ENCODE measurements at places on chromosomes 7 and 10.

GRCh38 chr10:127374901-127375300, 174.2 kb upstream of the NPS start:
- DNase-seq = no peak

- no peak for DNase-seq
Measured at GRCh38 chr10:99938563-99938962, 71.2 kb downstream of the DNMBP start.

DNA sequence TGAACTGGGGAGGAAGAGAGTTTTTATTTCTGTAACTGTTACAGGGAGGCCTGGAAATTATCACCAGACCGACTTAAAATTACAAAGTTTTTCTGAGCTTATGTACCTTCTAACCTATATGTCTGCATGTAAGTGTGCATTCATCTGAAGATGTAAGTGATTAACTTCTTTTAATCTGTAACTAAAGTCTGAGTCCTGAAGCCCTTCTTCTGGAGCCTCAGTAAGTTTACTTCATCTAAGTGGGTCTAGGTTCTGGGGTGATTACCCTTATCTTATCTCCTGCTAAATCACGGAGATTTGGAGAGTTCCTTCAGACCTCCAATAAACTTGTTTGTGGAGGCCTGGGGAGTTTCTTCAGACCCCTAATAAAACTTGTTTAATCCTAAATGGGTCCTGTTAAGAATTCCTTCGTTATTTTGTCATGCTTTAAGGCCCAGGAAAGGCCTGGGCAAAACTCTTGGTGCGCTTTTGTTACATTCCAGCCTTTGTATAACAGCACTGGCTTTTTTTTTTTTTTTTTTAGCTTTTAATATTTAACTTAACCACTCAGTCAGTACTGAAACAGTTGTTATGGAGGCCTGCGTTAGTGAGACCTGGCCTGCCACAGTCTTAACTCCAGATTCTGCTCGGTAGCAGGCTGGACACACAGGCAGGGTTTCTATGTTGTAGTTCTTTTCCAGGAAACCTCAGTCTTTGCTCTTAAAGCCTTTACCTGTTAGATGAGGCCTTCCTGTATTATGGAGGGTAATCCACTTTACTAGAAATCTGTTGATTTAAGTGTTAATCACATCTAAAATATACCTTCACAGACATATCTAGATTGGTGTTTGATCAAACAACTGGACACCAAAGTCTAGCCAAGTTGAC, 33.0 kb downstream of the TPST1 start:
- DNase-seq = no peak

DNA sequence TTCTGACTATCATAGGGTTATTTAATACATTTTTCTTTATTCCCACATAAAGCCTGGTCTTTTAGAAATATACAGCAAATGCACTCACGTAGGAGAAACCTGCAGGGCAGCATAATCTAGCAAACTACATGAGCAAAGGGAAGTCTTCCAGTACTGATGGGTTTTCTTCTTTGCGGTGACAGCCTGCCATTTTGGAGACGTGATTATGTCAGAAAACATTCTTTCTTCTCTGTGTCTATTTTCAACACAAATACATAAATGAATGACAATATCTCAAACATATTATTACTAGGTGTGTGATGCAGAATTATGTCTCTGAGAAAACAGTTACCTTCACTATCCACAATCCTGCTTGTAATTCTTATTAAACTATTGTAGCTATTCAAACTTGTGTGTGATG, 425.0 kb downstream of the GPAM start:
- no peak for DNase-seq

- DNase-seq = no peak
Measured at GRCh38 chr7:17787257-17787656, 153.0 kb downstream of the SNX13 start.

DNA sequence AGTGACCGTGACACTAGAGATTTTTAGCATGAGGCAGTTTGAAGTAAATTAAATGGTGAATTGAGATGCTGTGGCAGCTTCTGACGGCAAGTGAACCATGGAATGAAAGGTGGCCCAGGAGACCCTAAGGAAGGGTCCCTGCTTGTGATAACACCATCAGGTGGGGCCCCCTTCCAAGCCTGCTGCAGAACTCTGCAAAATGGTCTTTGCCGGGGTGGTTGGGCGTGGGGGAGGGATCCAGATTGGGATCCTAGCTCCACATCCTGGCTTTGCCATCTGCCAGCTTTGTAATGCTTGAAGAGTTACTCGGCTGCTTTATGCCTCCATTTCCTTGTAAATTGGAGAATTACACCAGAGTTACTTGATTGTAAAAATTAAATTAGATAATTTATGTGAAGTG, 222.6 kb upstream of the NFE2L3 start:
- DNase-seq = no peak

DNA sequence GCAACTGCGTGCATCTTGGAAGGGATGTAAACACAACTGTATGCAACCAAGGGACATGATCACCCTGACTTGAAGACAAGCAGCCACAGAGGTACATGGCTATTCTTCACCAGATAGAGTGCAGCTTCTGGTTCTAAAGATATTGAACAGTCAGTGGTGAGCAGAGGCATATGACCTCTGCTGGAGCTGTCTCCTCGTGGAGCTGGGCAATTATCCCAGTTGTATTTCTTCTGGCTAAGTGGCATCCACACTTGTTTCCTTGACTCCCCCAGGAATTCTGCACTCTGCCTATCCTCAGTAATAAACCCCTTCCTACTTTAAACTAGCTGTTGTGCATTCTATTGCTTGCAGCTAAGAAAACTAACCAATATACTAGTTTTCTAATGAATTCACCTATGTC, 216.8 kb downstream of the THSD7A start:
- no peak for DNase-seq

- no peak for DNase-seq
Measured at GRCh38 chr7:151243408-151244195, 4.9 kb downstream of the SMARCD3 start.

- no peak for DNase-seq
Measured at GRCh38 chr10:5616046-5616445, 50.3 kb downstream of the ASB13 start.

DNA sequence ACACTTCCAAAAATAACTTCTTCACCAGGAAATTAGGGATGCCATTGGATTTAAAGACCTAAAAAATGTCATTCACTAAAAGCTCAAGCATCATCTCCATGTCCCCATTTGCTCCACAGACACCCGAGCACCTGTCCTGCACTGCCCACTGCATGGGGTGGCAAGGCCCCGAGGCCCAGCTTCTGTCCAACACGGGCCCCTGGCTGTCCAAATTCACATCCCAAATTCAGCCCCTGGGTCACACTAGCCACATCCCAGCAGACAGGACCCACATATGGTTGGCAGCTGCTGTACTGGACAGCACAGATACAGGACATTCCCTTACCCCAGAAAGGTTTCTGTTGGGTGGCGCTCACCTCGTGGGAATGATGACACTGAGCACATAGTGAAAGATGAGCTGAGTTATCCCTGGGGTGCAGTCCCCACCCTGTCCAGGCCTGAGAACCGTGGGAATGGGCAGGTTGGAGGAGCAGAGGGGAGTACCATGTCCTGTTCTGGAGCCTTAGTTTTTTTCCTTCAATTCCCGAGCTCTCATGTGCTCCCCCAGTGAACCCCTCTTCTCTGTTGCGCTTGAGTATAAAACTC, 55.3 kb downstream of the CSGALNACT2 start:
- DNase-seq = no peak

DNA sequence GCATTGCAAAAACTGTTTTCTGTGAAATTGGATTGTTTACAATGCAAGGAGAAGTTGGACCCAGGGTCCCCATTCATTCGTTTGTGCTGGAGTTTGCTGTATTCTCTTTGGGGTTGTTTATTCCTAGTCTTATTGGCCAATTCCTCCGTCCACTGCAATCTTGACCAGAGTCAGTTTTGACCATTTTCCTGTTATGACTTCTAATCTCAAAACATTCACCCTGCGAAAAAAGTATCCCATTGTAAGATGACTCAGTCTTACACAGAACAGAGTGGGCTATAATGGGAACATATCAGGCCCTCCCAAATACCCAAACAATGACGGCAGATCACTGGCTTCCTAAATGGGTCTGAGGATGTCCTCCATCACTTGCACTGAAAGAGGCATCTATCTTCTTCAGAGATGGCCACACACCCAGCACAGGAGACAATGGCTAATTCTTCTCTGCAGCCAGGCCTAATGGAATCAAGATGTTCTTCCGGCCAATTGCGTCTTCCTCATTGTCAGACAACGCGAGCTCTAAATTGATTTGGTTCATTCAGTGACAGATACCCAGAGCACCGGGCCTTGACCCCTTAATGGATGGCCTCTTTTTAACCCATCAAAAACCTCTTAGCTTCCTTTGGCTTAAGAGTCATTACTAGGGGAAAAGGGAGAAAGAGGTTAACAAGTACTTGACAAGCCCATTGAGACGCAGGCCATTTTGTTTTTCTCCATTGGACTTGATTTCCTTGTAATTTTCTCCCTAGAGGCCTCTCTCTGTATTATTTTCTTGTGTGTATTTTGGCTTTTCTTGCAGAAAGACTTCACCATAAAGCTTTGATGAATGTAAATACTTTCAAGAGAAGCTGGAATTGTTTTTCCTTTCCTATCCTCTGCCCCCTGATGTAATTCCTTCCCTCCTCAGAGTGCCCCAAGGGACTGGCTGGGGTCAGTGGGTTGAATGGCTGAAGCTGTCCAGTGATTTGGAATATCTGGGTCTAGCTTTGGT, 129.6 kb downstream of the PRPF18 start:
- no peak for DNase-seq

- DNase-seq = no peak
Measured at GRCh38 chr10:44863344-44864047, 47.6 kb upstream of the TMEM72 start.

DNA sequence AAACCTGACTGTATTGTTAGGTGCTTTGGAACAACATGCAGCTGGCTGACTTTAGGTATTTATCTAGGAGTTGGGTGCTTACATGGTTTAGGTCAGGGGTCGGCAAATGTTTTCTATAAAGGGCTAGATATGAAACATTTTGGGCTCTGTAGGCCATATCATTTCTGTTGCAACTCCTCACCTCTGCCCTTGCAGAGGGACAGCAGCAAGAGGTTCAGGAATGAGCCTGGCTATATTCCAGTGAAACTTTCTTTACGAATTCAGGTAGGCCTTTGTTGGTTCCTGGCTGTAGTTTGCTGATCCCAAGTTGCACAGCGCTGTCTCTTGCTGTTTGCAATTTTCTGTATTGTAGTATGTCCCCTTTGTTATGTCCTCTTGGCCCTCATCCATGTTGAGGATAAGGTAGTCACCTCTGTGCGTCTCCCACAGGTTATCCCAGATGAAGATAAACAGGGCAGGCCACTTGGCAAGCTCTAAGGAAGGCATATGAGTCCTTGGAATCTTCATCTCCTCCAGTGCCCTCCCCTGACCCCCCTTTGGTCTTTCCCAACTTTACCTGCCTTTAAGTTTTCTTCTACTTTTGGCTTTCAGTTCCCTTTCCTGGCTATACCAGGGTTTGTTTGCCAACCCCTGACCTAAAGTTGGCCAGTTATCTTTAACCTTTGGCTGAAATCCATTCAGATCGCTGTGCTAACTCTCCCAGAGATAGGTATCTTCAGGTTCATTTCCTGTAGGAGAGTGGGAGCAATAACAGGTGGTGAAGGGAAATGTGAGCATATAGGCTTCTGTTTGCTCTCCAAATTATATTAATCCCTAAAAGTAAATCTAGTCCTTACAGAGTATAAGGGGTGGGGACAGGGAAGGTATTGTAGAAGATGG, 36.1 kb downstream of the SGPL1 start:
- DNase-seq = no peak

- no peak for DNase-seq
Measured at GRCh38 chr7:148402159-148402558, 188.4 kb upstream of the C7orf33 start.

DNA sequence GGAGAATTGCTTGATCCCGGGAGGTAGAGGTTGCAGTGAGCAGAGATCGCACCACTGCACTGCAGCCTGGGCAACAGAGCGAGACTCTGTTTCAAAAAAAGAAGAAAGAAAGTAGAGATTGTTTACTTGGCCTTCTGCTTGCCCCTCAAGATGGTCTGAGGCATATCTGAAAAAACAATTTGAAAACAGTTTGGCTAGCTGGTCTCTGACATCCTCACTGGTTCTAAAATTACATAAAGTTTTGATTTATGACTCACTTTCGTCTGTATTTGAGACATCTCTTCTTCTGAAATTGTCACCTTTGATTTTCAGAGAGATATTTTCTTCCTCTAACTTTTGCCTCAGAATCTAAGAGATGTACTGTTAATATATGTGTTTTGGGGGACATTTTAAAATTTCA, 49.6 kb upstream of the HELLS start:
- no peak for DNase-seq

DNA sequence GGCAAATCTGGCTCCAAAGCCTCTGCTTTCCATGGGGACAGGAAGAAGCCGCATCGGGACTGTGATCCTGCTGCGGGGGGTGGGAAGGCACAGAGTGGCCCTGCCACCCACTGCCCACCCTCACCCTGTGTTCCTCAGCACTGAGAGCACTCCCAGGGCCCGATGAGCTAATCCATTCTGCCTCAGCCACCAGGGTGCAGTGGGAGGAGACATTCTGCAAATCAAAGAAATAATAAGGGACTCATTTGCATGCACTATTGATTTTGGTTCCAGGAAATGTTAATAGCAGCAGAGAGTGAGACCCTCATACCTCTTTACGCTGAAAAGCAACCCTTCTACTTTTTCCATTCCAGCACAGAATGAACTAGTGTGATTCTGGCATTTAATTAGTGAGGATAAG, 572.8 kb downstream of the INHBA start:
- no peak for DNase-seq

- no peak for DNase-seq
Measured at GRCh38 chr10:86824151-86824550, 67.7 kb downstream of the BMPR1A start.

- no peak for DNase-seq
Measured at GRCh38 chr10:69403519-69403918, 13.2 kb downstream of the TACR2 start.

- DNase-seq = no peak
Measured at GRCh38 chr10:52525761-52526160, 211.7 kb downstream of the DKK1 start.

DNA sequence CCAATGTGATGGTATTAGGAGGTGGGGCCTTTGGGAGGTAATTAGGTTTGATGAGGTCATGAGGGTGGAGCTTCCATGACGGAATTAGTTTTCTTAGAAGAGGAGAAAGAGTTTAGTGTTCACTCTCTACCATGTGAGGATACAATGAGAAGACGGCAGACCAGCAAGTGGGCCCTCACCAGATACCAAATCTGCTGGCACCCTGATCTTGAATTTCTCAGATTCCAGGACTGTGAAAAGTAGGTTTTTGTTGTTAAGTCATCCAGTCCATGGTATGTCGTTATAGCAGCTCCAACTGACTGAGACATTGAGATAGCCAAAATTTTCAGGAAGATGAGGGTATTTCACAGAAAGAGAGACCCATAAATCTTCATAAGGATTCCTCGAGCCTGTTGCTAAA, 3.6 kb upstream of the TMEM196 start:
- no peak for DNase-seq
